ENCODE measurements at places on chromosomes 1 and 21. TPM values are rescaled to one million over a fixed set of nuclear protein-coding genes. Genes with fewer than 3 reads are reported as not detected.

NEGR1 gene
- 29.9 TPM for total RNA-seq

VWA1 gene
- total RNA-seq: 6.8 TPM

COL8A2 gene
- 2.7 TPM for total RNA-seq

USP33 gene
- 100 TPM for total RNA-seq

CIART gene
- 5.5 TPM for total RNA-seq

DDX20 gene
- total RNA-seq: 12.8 TPM

DNALI1 gene
- 7.6 TPM for total RNA-seq

- peak; percentile 48 for DNase-seq
Observed at GRCh38 chr1:68232289-68233148, at the start of gene WLS. Gene WLS, minus strand, starts transcription at chr1:68232523. Its CDS starts 224 bp downstream, at chr1:68232299.

DNA sequence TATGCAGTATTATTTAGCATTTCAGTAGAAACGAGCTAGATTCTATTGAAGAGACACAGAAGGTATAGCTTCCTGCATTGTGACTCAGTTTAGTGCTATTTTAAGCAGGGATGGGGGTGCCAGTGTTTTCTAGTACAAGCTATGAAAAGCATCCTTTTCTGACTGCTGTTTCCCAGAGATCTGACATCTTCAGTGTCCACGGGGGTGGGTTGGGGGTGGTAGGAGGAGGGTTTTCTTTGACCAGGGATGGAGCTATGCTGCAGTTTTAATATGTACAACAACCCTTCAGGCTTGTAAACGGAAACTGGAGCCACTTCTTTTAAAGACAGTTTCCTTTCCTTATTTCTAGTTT is 2.7 kb upstream of the NEGR1 start:
- no peak for DNase-seq

DNA sequence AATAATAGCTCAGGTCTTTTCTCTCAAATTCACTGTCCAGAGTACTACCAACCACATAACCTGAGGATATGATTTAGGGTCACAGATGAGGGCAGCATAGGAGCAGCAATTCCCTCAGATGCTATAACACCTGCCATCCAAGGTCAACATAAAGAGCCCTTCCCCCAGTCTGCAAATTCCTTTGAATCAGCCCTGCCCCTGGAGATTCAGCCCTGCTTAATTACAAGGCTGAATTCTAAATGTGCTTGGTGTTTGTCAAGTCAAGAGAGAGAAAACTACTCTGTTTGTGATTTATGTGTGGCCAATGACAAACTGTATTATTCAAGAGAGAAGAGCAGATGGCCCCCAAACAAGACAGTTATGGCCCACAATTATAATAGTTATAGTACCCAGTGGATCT is 195.7 kb upstream of the ADGRL2 start:
- DNase-seq: no peak

DNA sequence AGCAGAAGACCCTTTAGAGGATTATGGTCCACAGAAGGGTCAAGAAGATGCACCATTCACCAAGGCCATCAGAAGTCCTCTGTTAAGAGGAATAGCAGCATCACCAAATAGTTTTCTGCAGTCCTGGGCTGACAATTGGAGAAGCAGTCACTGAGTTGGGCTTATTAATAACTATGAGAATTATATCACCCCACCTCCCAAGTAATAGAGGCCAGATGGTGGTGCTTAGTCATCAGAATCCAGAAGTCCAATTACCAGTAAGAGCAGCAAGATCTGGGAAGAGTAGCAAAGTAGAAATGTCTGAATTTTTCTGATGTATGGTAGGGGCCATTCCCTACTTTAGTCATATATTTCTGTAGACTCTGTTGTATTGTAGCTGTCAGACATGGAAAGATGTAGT is 6.1 kb upstream of the PSMA5 start:
- DNase-seq: no peak

- no peak for DNase-seq
Observed at GRCh38 chr1:210978974-210979354, 155.0 kb downstream of the KCNH1 start.

- no peak for DNase-seq
Observed at GRCh38 chr1:206545351-206545750, 38.0 kb downstream of the RASSF5 start.

DNA sequence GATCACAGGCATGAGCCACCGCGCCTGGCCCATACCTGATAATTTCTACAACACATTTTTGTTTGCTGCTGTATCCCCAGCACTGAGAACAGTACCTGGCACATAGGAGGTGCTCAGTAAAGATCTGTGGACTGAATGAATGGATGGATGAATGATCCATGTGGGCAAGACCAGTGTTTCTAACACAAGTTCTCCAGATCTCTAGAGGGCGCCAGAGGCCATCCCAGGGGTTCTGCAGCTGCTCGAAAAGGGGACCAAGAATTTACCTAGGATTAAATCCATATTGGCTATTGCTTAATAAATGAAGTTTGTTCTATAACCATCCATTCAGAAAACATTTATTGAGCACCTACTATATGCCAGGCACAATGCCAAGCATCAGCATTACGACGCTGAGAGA is 167.7 kb downstream of the ACTL8 start:
- DNase-seq: no peak

- DNase-seq: no peak
Observed at GRCh38 chr1:22376976-22377375, 74.7 kb upstream of the ZBTB40 start.

- DNase-seq: no peak
Observed at GRCh38 chr1:109484519-109484975, 842 bp downstream of the ATXN7L2 start.

DNA sequence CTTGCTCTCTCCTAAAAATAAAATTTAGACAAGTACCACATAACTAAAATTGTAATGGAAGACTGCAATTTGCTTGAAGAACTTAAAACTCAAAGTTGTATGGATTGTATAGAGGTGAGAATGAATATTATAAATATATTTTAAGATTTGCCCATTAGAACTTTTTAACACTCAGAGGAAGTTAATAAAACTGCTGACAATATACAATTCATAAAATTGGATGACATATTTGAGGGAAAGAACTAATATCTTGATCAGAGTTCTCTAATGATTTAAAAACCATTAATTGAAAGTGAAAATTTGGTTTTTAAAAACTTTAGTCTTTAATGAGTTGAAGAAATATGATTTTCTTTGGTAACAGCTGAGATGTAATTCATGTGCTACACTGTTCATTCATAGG is 20.9 kb downstream of the TTC3 start:
- DNase-seq: no peak

- DNase-seq: no peak
Observed at GRCh38 chr1:199096591-199096990, 457.8 kb downstream of the PTPRC start.

GRCh38 chr1:198318085-198318484 is 161.3 kb downstream of the NEK7 start:
- no peak for DNase-seq

All from omental fat pad (tissue), 4 donors.